Kidney (tissue), 22 donors: ENCODE measurements at places on chromosomes 6 and 20. TPM values are rescaled to one million over a fixed set of nuclear protein-coding genes. Genes with fewer than 3 reads are reported as not detected.

Gene TAP2
- total RNA-seq: 37.6 TPM

Gene BFSP1
- 1.3 TPM for total RNA-seq

GRCh38 chr6:54248994-54249393 lies 59.2 kb upstream of the TINAG start:
- DNase-seq: no peak

DNA sequence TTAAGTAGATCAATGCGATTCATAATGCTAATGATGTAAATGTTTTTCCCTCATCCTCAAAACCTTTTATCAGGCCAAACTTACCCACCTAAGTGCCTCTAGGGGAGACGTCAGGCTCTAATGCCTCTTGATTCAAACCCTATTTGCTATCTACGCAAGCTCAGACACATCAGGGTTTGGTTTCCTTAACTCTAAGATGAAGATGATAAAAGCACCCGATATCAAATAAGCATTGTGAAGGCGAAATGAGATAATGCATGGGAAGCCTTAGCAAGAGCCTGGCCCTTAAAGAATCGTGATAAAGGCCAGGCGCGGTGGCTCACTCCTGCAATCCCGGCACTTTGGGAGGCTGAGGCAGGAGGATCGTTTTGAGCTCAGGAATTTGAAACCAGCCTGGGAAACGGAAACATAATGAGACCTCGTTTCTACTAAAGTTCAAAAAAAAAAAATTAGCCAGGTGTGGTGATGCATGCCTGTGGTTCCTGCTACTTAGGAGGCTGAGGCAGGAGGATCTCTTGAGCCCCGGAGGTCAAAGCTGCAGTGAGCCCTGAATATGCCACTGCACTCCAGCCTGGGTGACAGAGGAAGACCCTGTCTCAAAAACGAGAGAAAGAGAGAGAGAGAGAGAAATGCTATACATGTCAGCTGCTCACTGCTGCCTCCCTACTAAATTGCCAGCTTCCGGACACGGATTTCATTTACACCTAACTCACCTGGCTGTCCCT lies 13.5 kb downstream of the CNKSR3 start:
- no peak for DNase-seq

- DNase-seq: no peak
These were observed 7.3 kb upstream of the LBP start for GRCh38 chr20:38338849-38339520.

Gene HUS1B
- total RNA-seq: 1.2 TPM

Gene TCP11
- total RNA-seq: 0.50 TPM

Gene GMPR
- total RNA-seq: 51.4 TPM

DNA sequence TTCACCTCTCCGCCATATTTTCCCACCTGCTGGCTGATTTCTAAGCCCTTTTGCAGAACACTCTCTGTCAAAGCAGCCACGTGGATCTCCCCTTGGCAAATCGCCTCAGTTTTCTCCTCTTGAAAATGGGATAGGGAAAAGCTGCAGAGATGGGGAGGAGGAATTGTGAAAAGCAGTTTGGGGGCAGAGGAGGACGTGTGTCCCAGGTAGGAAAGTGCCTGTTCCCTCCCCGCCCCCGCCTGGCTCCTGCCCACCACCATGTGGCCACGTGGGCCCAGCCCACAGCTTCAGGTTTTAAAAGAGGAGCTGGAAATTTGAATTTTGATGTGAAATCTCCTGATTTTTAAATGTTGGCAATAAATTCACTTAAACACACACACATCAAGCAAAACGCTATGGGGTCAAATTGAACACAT lies 3.6 kb upstream of the CEBPB start:
- DNase-seq: no peak

DNA sequence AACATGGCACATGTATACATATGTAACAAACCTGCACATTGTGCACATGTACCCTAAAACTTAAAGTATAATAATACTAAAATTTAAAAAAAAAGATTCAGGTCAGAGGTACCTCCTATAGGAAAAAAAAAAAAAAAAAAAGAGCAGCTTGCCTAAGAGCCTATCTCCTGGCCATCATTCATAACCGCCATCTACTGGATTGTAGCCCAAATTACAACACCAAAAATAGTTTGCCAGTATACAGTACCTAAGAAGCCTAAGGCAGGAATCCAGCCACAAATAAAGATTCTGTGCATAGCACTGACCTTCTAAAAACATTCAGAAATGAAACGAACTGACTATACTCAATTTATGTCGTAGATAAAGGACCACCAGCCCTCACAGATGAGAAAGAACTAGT lies 438.4 kb upstream of the ADGRB3 start:
- DNase-seq: no peak

DNA sequence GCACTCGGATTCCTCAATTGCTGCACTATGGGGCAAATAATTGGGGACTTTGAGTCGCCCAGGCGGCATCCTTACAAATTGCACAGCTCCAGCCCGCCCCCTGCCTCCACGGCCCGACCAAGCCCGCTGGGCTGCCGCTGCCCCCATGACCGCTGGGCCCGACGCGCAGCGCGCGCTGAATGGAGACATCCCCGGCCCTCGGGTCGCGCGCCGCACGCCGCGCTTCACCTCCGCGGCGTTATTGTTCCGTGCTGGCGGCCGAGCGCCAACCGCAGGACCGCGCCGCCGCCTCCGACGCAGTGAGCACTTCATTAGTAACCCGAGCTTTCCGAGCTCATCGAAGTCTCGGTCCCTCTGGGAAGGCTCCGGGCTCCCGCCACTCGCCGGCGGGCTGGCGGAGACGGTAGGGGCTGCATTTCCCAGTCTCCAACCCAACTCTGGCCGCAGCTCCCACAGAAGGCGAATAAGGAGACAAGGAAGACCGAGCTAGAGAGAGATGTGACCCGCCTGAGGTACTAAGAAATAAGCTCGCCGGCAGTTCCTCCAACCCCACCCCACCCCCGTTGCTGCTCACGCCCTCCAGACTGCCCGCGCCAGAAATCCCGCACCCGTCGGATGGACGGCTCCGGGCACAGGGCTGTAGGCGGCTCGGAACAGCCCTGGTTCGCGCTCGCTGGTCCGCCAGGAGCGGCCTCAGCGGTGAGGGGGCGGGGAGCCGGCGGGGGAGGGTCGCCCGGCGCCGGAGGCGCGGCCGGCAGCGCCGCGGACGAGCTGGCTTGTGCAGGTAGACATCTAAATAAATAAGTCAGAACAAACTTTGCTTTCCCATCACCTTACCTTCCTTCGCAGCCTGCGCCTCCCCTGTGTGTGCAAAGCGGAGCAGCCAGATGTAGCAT lies 703 bp downstream of the EPHA7 start:
- DNase-seq: peak; percentile 78

DNA sequence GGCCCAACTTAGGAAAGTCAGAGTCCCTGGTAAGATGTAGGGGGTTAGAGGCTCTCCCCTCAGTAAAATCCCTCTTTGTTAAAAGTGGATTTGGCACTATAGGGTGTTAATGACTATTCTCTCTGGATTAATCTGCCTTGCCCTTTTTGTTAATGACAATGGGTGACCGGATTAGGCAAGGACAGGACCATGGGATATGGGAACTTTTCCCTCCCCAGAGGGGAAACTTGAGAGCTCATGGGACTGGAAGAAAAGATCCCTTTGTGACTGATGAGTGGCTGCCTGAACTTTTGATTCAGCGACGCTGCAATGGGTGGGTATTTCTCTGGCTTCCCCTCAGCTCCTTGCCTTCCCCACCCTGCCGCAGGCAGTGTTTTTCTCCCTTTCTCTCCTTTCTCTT lies 12.2 kb upstream of the TAAR9 start:
- no peak for DNase-seq

Gene JPH2
- 11.4 TPM for total RNA-seq

- no peak for DNase-seq
These were observed 41.7 kb downstream of the BCKDHB start for GRCh38 chr6:80148220-80148619.

Gene MMP24
- total RNA-seq: 12.4 TPM

- DNase-seq: no peak
These were observed 206.0 kb upstream of the PREP start for GRCh38 chr6:105608711-105609374.

DNA sequence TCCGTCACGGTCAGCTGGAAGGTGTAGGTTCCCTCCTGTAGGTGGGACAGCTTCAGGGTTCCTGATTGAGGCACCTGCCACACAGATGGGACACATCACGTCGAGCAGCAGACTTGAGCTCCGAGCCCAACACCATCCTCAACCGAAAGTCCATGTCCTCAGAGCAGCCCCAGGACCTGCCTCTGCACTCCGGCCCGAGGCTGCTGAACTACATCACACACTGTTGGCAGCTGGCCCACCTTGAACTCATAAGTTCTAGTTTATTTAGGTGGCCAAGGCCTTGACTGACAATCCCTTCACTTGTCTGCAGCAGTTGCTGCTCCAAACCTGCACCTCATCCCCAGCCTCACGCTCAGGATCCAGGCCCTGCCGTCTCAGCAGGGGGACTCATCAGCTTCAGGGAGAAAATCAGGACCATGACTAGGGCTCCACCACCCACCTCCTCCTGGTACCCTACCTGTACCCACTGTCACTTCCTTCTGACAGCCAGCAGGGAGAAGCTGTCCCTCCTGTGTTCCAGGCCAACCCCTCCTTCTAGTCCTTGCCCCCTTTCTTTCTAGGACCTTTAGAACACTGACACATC lies 21.0 kb downstream of the LRP11 start:
- no peak for DNase-seq

DNA sequence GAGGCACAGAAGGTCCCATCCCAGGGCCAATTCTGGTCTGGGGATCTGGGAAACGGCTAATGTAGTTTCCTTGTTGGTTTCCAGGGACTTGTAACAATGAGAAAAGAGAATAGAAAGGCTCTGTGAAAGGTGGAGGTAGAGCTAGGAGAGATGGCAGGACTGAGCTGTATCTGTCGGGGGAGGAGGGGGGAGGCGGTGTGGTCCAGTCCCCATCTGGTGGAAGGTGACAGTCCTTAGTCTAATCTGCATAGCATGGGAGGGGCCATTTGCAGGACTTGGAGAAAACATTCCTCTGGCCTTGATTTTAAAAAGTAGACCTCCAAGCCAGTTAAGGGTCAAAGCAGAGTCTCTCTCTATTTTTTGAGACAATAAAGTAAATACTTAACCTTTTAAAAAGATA lies 137.1 kb downstream of the DNAH8 start:
- DNase-seq: no peak

Gene GDAP1L1
- not detected for total RNA-seq

GRCh38 chr20:13344671-13345070 lies 123.6 kb downstream of the ISM1 start:
- no peak for DNase-seq

- DNase-seq: no peak
These were observed 48.1 kb upstream of the HLA-E start for GRCh38 chr6:30441171-30441570.

- no peak for DNase-seq
These were observed 705.5 kb upstream of the MAN1A1 start for GRCh38 chr6:120055071-120055470.

Gene HLA-DMA
- 98.5 TPM for total RNA-seq

DNA sequence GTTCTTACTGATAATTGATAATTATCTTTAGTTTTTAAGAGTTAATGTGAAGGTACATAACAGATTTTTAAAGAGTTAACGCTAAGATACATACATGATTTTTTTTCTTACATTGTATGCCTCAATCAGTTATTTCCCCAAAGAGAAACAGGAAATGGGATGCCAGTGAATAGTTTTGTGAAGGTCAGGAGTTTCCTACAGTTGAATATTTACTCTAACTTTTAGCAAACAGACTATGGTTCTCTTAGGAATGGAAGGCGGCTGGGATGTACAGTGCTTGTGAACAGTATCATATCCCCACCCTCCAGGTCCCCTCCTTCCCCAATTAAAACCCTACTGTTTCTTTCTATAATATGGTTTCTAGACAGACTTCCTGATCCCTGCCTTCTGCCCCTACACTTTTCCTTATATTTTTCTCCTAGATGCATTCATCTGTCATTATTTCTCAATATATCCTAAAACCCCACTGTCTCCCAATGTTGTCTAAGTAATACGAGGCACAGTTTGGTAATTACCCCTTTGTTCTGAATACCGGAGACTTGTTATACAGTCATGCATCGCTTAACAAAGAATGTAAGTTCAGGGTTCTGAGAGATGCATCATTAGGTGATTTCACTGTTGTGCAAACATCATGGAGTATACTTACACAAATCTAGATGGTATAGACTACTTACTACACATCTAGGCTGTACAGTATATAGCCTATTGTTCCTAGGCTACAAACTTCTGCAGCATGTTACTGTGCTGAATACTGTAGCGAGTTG lies 29.2 kb downstream of the SLC35A1 start:
- DNase-seq: no peak

Gene DPPA5
- total RNA-seq: not detected

- DNase-seq: no peak
These were observed 199.7 kb downstream of the TBXT start for GRCh38 chr6:165967810-165968407.

DNA sequence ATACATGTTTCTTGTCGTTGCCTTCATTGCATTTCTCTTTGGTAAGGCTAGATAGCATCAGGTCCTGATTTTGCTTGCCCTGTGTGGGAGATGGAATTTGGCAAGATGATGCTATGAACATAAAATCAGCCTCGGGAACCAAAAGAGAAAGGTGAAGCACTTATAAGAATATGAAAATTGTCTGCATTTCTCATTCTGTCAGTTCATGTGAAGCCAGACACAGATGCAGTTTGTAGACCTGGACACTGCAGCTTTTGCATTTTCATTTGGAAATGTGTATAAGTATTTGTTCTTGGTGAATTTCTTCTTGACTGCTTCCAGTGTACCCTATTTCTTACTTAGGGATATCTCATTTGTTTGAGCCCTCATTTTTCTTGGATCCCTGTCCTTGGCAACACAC lies 1.3 kb downstream of the YWHAB start:
- no peak for DNase-seq

- DNase-seq: no peak
These were observed 144.6 kb downstream of the ELOVL4 start for GRCh38 chr6:79802657-79803300.

Gene FAM162B
- total RNA-seq: 4.3 TPM

Gene RAET1E
- total RNA-seq: 1.0 TPM

- DNase-seq: no peak
These were observed 33.6 kb upstream of the RIPOR2 start for GRCh38 chr6:24969343-24969860.

DNA sequence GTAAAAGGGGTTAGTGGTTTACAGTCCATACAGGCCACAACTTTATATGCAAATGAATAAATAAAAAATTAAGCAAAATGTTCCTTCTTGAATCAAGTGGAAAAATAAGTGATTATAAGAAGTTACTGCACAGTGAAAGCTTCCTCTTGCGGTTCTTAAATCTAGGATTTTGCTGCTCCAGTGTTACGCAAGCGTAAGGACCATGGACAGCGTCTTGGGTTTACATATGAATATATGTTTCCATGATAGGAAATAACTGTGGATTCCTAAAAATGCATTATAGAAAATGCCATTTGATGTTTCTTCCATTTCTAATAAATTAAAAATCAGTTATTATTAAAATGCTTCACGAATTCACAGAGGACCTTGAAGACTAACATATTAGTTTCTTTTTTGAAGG lies 176.6 kb upstream of the POU3F2 start:
- peak; percentile 50 for DNase-seq

GRCh38 chr6:122734529-122735395 lies 44.8 kb upstream of the FABP7 start:
- DNase-seq: no peak

Gene MLIP
- total RNA-seq: 2.4 TPM

Gene HTR1E
- total RNA-seq: not detected

- DNase-seq: no peak
These were observed 249.8 kb downstream of the ARHGAP18 start for GRCh38 chr6:129460221-129460620.
